ENCODE measurements at places on chromosomes 4 and X. TPM values are rescaled to one million over a fixed set of nuclear protein-coding genes. Genes with fewer than 3 reads are reported as not detected.

EVC gene
- total RNA-seq = 17.8 TPM

GAGE12J gene
- not detected for total RNA-seq

SH3D19 gene
- 18.3 TPM for total RNA-seq

RIBC1 gene
- total RNA-seq = 2.7 TPM

RPL10 gene
- 2,299 TPM for total RNA-seq

CDS1 gene
- 2.2 TPM for total RNA-seq

SRPK3 gene
- total RNA-seq = not detected

C4orf51 gene
- total RNA-seq = not detected

NHS gene
- 0.89 TPM for total RNA-seq

ARL9 gene
- total RNA-seq = 0.06 TPM

SAGE1 gene
- not detected for total RNA-seq

YIPF7 gene
- total RNA-seq = not detected

CPE gene
- total RNA-seq = 204 TPM

ITGB1BP2 gene
- 99.7 TPM for total RNA-seq

NXF2B gene
- not detected for total RNA-seq

GAGE1 gene
- total RNA-seq = not detected

GUCY1A1 gene
- 123 TPM for total RNA-seq

GCNA gene
- total RNA-seq = 1.6 TPM

FRAS1 gene
- 20.4 TPM for total RNA-seq

S100G gene
- total RNA-seq = not detected

BEND4 gene
- 2.7 TPM for total RNA-seq
